Thoracic aorta (tissue), 2 donors: ENCODE measurements at places on chromosomes 1 and 21. TPM values are rescaled to one million over a fixed set of nuclear protein-coding genes. Genes with fewer than 3 reads are reported as not detected.

CCDC185 gene
- not detected for total RNA-seq

DNA sequence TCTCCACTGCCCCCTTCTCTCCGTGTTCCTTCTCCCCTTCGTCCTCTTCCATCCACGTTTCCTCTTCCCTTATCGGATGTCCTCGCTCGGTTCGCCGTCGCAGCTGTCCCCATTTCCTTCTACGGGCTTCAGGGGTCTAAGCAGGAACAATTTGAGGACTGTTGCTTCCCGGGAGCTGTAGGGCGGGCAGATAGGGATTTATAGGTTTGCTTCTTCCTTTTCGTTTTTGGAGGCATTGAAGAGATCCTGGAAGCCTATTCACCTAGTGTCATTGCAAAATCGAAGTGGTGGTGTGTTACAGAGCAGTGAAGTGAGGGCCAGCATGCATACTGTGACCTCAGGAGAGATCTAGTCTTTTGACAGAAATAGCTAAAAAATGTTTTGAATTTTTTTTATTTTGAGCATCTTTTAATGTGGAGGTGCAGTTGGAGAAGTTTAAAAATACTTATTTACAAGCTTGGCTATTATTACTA, 897 bp downstream of the ZYG11B start:
- no peak for DNase-seq
- H3K27me3 ChIP-seq: no peaks in the 10 kb centered on the region
- H3K27ac ChIP-seq: peak overlapping the region; percentile 64
- H3K4me1 ChIP-seq: peaks cover 14% of the 10 kb centered on the region

GRCh38 chr1:207810606-207811295, 58.9 kb downstream of the CD46 start:
- DNase-seq: no peak
- H3K4me3 ChIP-seq: peak overlapping the region; percentile 19
- H3K27ac ChIP-seq: peak overlapping the region; percentile 73
- peaks cover 47% of the 10 kb centered on the region for H3K36me3 ChIP-seq

DNA sequence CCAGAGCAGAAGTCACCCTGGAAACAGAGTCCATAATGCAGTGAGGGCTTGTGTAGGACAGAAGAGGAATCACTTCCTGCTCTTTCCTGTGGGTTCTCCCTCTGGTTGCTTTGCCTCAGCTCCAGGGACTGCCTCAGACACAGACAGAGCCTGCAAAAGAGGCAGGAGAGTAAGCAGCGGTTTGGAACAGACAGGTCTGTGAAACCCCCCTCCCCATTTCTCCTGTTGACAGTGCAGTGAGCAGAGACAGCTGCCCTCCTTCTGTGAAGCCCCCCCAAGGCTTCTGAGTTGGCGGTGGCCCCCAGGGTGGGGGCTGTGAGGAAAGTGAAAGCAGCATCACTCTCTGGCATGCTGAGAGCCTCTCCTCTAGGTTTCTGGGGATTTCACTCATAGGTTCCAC, 53.0 kb downstream of the MAB21L3 start:
- no peak for DNase-seq
- no peaks in the 10 kb centered on the region for H3K27me3 ChIP-seq
- no peak overlapping the region for H3K4me3 ChIP-seq

- DNase-seq: no peak
- H3K4me1 ChIP-seq: peaks cover 6% of the 10 kb centered on the region
- H3K36me3 ChIP-seq: peaks cover 13% of the 10 kb centered on the region
These were observed 67.1 kb downstream of the ADARB1 start for GRCh38 chr21:45141507-45141906.

- no peak overlapping the region for H3K27ac ChIP-seq
- no peak overlapping the region for H3K4me3 ChIP-seq
- no peaks in the 10 kb centered on the region for H3K27me3 ChIP-seq
These were observed 47.5 kb downstream of the HSF2BP start for GRCh38 chr21:43611598-43612369.

CELA2A gene
- total RNA-seq: not detected

DNA sequence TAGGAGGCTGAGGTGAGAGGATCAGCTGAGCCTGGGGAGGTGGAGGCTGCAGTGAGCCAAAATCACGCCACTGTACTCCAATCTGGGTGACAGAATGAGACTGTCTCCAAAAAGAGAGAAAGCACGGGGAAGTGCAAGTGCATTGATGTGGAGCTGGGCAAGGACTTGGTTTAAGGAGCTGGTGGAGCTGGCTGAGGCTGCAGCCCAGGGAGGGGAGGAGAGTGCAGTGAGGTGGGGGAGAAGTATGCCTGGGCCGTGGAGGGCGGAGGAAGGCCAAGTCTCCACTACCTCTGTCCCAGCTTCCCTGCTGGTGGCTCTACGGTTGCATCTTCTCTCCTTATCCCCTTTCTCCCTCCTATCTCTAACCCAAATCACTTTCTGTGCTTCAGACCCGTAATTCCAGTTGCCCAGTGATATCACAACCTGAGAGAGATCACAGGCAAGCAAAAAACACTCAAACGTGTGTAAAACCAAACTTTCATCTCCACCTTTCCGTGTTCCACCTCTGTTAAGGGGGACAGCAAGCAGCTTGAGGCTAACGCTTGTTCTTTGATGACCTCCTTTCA, 11.1 kb downstream of the TOR3A start:
- no peak overlapping the region for H3K27ac ChIP-seq
- no peak overlapping the region for H3K4me3 ChIP-seq
- DNase-seq: no peak
- H3K4me1 ChIP-seq: peaks cover 29% of the 10 kb centered on the region
- no peaks in the 10 kb centered on the region for H3K27me3 ChIP-seq
- peaks cover 26% of the 10 kb centered on the region for H3K36me3 ChIP-seq

SIM2 gene
- not detected for total RNA-seq

DNA sequence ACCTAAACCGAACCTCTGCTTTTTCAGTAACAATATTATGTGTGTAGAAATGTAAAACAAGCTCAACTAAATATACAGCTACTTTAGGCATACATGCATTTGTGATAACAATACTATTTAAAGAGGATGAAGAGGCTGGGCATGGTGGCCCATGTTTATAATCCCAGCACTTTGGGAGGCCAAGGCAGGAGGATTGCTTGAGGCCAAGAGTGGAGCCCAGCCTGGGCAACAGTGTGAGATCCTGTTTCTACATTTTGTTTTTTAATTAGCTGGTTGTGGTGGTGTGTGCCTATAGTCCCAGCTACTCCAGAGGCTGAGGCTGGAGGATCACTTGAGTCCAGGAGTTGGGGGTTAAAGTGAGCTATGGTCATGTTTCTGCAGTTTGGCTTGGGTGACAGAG, 73.6 kb upstream of the LYPLAL1 start:
- H3K27ac ChIP-seq: no peak overlapping the region
- no peaks in the 10 kb centered on the region for H3K4me1 ChIP-seq
- H3K4me3 ChIP-seq: no peak overlapping the region

CELF3 gene
- not detected for total RNA-seq

SPRR2B gene
- total RNA-seq: not detected

DNA sequence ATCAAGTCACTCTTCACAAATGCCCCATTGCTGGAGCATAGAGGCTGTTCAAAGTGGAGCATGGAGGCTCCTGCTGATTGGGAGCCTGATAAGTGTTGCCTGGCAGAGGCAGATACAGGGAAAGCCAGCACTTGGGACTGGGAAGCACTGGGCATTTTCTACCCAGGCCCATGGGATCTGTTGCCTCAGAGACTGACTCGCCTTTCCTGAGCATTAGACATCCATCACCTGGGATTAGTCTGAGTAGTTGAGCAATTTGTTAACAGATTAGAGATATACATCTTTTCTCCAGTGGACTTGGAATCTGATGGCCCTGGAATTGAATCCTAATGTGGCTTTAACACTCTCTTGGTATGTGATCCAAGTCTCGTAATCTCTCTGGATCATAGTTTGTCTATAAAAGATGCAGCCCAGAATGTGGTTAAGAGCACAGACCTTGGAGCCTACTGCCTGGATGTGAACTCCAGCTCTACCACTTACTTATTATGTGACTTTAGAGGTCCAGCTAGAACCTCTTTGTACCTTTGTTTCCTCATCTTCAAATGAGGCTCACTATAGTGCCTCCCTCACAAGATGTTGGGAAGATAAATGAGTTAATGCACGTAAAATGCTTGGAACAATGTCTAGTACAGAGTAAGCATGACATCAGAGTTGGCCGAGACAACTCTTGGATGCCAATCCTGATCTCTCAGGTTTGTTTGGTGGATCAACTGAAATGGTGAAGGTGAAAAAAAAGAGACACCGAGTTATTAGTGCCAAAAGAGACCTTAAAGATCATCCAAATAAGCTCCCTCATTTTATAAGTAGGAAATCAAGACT, 38.3 kb upstream of the NRDC start:
- H3K4me3 ChIP-seq: no peak overlapping the region
- no peak overlapping the region for H3K27ac ChIP-seq
- DNase-seq: no peak
- H3K36me3 ChIP-seq: no peaks in the 10 kb centered on the region

ZCCHC17 gene
- 21.7 TPM for total RNA-seq

RAD54L gene
- total RNA-seq: 0.68 TPM

GRCh38 chr1:12453400-12454343, 164.3 kb downstream of the DHRS3 start:
- no peak for DNase-seq
- peak overlapping the region; percentile 2 for H3K4me3 ChIP-seq
- H3K36me3 ChIP-seq: no peaks in the 10 kb centered on the region
- peaks cover 83% of the 10 kb centered on the region for H3K4me1 ChIP-seq
- H3K27ac ChIP-seq: peak overlapping the region; percentile 94

- DNase-seq: no peak
- no peaks in the 10 kb centered on the region for H3K36me3 ChIP-seq
- H3K27ac ChIP-seq: no peak overlapping the region
- H3K4me3 ChIP-seq: no peak overlapping the region
- no peaks in the 10 kb centered on the region for H3K4me1 ChIP-seq
- no peaks in the 10 kb centered on the region for H3K27me3 ChIP-seq
These were observed 437.0 kb downstream of the MATN1 start for GRCh38 chr1:30286241-30286987.

MANEAL gene
- total RNA-seq: 1.8 TPM

DNA sequence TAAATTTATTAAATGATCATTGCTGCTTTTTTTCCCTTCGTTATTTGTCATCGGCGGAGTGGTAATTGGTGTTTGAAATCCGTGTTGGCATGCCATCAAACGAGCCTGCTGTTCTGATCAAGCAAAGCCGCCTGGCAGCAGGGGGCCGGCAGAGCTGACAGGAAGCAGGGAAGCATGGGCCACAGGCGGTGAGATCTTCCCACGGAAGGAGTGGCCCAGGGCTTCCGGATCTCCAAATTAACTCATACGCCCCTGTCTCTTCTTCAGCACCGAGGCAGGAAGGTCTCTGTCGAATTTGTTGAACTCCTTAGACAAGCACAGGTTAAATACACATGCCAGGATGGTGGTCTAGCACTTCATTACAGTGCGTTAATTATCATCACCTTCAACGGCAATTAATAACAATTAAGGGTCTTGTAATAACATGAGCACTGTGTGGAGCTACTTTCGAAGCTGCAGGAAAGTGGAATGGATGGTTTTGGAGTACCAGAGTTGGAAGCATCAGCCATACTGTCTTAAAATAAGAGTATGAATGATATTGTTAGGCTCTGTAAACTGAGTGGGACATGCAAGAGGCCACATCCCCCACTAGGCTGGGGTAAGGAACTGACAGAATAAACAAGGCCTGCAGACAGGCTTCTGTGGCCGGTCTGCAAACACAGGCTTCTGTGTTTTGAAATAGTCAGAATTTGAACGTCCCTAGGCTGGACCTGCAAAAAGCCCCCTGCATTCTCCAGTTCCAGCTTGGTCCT, 199.4 kb upstream of the DAB1 start:
- H3K27me3 ChIP-seq: no peaks in the 10 kb centered on the region
- no peak overlapping the region for H3K27ac ChIP-seq
- H3K4me1 ChIP-seq: no peaks in the 10 kb centered on the region
- no peaks in the 10 kb centered on the region for H3K36me3 ChIP-seq
- DNase-seq: no peak

DNA sequence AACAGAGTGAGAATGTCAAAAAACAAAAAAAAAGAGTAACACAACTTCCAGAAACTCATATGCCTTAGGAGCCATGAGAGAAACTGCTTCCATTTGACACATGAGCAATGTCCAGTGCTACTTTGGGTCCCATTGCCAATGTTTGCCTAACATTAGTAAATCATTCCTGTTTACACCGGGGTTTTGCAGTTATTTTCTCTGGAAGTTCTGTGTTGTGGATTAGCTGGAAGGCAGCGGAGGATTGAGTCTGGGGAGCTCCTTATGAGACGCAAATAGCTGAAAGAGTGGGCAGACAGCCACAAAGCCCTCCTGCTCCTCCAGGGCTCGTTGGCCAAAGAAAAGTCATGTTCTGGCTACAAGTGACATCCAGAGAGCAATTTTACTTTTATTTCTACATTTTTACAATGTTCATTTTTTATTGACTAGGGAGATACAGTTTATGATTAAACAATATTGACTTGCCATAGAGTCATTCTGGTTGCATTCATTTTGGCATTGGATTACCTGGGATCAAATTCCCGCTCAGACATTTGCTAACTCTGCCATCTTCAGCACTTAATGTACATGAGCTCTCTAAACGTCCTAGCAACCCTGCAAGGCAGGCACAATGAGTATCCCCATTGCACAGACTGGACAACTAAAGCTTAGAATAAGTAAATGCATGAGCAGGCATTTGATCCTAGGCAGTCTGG, 66.4 kb upstream of the GALNT2 start:
- no peak overlapping the region for H3K4me3 ChIP-seq
- no peak for DNase-seq
- H3K4me1 ChIP-seq: peaks cover 25% of the 10 kb centered on the region
- no peaks in the 10 kb centered on the region for H3K36me3 ChIP-seq
- no peaks in the 10 kb centered on the region for H3K27me3 ChIP-seq

AADACL3 gene
- total RNA-seq: not detected

DNA sequence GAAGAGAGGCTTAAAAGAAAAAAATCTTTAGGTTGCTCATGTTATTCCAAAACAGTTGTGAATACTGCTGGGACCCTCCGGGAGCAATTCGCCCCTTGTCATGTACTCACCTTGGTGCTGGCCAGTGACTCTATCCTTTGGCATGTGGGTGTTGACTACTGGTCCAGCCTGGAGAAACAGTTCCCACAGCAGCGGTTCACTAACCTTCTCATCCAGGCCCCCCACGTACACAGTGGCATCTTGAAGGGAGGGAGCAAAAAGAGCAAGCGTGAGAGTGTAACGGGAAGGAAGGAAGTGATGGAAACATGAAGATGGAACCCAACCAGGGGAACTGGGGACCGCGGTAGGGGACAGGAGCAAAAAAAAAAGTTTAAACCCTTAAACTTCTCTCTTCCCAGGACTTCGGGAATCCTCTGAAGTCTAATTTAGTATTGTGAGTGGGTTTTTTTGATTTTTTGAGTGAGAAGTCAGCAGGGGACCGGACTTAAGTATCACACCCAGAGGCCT, 494 bp downstream of the SF3B4 start:
- peaks cover 17% of the 10 kb centered on the region for H3K4me1 ChIP-seq
- H3K36me3 ChIP-seq: peaks cover 64% of the 10 kb centered on the region
- no peak for DNase-seq
- H3K27me3 ChIP-seq: no peaks in the 10 kb centered on the region
- peak overlapping the region; percentile 92 for H3K4me3 ChIP-seq
- peak overlapping the region; percentile 82 for H3K27ac ChIP-seq

PBXIP1 gene
- total RNA-seq: 185 TPM

NOS1AP gene
- 6.3 TPM for total RNA-seq

- no peaks in the 10 kb centered on the region for H3K36me3 ChIP-seq
- H3K27me3 ChIP-seq: no peaks in the 10 kb centered on the region
- no peak overlapping the region for H3K4me3 ChIP-seq
- DNase-seq: no peak
- H3K4me1 ChIP-seq: peaks cover 10% of the 10 kb centered on the region
These were observed 56.0 kb upstream of the PLXNA2 start for GRCh38 chr1:208300084-208300770.
